Activated CD4-positive, alpha-beta T cell treated with anti-CD3 and anti-CD28 coated beads, Interleukin-2, amount 50 U/mL, for 24 hours (primary cell): ENCODE measurements at places on chromosomes 2 and 18.

DNA sequence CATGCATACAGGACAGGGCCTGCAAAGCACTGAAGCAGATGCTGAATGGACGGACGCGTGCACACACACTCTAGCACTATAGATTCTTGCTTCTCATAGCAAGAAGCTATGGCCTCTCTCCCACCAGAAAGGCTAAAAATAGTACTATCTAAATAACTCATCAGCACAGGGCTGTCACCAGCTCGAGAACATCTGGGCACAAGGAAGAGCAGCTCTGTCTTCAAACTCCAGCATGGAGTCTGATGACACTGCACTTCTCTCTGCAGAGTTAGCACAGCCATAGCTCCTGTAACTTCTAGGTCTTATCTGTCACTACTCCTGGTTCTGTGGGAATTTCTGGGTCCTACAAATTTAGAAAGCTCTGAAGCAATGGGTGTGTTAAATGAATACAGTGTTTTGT lies 123.5 kb downstream of the MYO5B start:
- no peak for DNase-seq

DNA sequence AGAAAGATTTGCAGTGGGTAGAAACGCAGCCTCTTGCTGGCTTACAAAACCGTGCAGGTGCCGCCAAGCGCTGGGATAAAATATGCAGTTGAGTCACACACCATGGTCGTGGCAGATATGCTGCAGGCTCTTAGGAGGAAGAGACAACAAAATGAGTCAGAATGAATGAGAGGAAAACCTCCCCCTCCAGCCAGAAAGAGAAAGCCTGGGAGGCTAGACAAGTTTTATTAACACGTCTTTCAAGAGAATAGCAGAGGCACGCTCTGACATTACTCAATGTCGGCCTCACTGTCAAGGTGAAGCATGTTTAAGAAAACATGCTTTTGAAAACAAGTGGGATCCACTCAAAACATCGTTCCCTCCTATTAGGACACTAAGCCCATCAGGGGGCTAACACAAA lies 37.1 kb upstream of the ZCCHC2 start:
- DNase-seq, result no peak

DNA sequence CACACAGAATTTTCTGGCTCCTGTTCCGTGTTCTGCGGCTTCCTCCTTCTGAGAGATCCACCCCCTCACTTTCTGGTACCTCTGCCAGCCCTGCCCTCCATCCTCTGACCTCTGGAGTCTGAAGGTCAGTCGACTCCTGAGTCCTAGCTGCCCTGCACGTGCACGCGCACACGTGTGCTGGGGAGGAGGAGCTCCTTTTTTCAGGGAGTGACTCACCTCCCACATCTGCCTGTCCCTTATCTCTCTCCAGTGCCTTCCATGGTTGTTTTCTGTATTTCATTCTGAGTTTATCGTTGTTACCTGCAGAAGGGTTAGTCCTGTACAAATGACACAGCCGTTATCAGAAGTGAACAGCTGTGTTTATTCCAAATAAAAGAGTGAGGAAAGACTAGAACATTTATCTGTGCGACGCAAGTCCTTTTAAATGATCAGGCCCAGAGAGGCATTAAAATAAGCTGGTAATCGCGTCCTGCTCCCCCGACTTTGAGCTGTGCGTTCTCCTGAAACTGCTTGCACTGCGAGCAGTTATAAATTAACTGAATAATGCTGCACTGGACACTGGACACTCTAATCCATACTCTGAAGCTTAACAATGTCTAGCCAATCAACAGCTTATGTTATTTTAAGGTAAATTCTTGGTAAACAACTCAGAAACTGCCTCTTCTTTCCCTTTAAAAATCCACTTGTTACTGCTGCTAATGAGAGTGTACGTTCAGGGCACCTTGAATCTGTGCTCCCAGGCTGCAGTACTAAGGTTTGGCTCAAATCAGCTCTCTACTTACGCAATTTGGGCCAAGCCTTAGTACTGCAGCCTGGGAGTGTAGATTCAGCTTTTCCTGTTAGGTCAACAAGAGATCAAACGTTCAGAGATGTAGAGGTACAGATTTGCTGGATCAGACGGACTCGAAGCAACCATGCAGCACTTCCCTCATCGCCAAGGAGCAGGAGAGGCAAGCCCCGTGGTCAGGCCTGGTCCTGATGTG lies 72.5 kb downstream of the GALR1 start:
- no peak for DNase-seq

DNA sequence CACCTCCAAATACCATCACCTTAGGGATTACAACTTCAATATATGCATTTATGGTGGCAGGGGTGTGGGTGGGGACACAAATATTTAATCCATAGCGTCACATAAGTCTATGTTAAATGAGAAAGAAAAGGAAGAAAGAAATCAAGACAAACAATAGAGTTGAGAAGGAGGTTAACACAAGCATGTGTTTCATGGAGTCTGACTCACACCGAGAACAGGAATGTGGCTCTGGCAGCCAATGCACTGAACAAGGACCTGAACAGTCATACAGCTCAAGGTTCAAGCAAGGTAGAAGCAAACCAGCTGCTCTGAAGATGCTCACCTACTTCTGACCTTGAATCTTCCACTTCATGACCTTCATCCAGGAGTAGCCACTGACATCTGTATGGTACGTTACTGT lies 36.2 kb upstream of the LPIN1 start:
- no peak for DNase-seq

DNA sequence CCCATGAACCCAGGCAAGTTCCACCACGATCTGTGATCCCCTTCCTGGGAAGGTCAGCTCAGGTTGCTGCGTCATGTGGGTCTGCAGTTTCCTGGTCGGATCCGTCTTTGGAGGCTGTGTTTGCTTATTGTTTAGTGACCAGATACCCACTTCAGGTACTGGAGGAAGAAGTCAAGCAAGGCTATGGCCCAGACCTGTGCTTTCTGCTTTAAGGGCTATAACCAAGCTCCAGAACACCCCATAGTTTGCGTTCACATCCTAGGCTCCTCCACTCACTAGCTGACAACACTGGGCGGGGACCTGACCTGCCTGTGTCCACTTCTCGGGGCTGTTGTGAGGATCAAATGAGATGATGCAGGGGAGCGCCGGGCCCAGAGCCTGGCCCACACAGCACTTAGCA lies 44.0 kb downstream of the MAL start:
- DNase-seq, result no peak

- DNase-seq, result no peak
Measured at GRCh38 chr2:156322051-156322685, 10.4 kb downstream of the NR4A2 start.

DNA sequence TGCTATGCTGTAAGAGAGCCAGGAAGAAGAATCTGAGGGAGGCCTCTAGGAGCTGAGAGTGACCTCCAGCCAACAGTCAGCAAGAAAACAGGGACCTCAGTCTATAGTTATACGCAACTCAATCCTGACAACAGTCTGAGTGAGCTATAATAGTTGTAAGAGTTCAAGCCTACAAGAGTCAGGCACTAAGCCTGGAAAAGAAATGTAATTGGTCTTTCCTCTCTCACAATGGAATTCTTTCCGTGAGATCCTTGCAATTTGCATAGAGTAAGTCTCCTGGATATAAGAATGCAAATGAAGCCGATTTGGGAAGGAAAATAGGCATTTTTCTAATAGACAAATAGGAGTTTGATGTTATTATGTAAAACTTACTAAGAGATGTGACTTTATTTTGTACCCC lies 1332.6 kb upstream of the CELF4 start:
- DNase-seq, result no peak

DNA sequence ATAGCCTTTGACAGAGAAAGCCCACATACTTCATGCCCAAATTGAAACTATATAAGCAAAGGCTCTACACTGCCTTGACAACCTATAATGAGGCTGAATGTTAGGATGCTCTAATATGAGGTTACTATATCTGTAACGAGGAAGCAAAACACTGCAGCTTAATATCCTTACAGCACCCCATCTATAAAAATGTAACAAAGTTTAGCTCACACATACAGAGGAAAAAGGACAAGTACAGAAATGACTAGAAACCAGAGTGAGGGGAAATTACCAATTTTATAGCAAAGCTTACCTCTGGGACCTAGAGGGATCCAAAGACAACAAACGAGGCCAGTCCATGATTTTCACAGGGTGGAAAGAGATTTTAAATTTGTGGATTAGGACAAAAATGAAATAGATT lies 138.5 kb downstream of the COL4A4 start:
- no peak for DNase-seq

- no peak for DNase-seq
Measured at GRCh38 chr2:201194097-201194496, 11.2 kb downstream of the CASP10 start.
